Stimulated activated CD8-positive, alpha-beta memory T cell treated with anti-CD3 and anti-CD28 coated beads, Interleukin-12 subunit alpha, Interleukin-12 subunit beta, amount 100 ng/mL, for 1 hour (primary cell): ENCODE measurements at places on chromosomes 2 and 18.

DNA sequence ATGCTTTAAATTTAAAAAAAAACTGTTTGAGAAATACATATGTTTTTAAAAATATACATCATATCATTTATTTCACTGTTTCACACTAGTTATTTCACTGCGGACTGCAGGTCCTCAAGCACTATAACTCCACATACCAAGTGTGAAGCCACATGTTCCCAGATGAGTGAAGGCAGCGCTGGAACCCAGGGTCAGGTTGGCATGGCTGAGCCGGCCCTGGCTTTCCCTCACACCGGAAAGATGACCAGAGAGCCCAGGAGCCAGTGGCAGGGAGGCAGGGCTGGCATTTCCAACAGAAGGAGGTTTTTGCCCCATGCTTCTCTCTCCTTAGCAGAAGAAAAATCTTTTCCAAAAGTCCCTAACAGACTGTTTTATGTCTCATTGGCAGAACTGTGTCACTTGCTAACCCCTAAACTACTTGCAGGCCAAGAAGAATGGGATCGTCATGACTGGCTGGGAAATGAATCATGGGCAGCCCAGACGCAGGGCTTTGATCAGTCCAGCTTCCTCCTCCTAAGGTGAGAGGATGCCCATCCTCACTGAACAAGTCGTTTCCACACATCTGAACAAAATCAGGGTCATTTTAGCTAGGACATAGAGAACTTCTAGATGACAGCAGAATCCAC is 287.6 kb upstream of the HNRNPA3 start:
- no peak for DNase-seq

DNA sequence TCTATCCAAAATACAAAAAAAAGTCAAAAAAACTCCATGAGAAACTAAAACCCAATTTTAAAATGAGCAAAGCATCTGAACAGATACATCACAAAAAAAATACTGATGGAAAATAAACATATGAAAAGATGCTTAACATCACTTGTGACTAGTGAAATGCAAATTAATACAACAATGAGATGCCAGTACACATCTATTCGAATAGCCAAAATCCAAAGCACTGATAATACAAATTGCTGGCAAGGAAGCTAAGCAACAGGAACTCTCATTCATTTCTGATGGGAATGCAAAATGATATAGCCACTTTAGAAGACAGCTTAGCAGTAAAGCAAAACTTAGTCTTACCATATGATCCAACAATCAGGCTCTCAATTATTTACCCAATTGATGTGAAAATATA is 190.2 kb upstream of the FN1 start:
- no peak for DNase-seq

- no peak for DNase-seq
Observed at GRCh38 chr2:158144914-158145625, 43.4 kb downstream of the UPP2 start.

DNA sequence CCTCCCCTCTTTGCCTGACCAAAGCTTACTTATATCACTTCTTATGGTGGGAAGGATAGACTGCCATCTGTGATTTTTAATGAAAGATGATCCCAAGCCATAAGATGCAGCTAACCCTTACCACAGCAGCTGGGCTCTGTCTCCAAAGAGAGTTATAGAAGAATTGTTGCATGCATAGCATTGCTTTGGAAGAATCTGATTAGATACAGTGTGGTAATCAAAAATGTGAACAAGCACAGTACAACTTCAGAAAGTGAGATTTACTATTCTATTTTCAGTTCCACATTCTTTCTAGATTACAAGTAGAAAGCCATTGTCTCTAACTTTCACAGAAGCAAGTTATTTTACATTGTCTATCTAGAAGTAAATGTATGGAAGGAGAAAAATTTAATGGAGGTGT is 129.0 kb upstream of the ACVR2A start:
- no peak for DNase-seq

- DNase-seq: no peak
Observed at GRCh38 chr2:166485558-166486178, 8.4 kb downstream of the SCN7A start.

- DNase-seq: no peak
Observed at GRCh38 chr2:33208400-33208799, 261.6 kb downstream of the LTBP1 start.

- DNase-seq: no peak
Observed at GRCh38 chr2:213199871-213200270, 48.5 kb upstream of the IKZF2 start.

DNA sequence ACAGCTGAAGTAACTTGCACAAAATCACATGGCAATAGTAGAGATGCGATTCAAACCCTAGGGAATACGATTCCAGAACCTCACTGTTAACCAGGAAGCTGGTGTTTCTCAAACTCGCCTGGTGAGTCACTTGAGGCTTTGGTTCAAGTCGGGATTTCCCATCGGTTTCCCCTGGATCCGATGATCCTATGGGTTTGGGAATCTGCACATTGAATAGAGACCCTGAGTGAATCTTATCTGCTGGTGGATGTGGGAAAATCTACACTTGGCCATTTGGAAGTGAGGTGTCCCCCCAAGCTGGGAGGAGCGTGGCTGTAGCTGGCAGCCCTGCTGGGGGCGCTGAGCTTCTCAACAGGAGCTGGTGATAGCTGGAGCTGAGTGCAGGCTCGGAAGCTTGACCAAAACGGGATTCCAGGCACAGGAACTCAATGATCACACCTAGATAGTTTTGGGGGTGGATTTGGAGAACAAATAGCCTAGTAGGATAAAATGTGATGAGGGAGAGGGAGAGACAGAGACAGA is 135.4 kb downstream of the PRKCE start:
- DNase-seq: no peak

- no peak for DNase-seq
Observed at GRCh38 chr2:44821500-44821899, 120.0 kb upstream of the SIX3 start.

DNA sequence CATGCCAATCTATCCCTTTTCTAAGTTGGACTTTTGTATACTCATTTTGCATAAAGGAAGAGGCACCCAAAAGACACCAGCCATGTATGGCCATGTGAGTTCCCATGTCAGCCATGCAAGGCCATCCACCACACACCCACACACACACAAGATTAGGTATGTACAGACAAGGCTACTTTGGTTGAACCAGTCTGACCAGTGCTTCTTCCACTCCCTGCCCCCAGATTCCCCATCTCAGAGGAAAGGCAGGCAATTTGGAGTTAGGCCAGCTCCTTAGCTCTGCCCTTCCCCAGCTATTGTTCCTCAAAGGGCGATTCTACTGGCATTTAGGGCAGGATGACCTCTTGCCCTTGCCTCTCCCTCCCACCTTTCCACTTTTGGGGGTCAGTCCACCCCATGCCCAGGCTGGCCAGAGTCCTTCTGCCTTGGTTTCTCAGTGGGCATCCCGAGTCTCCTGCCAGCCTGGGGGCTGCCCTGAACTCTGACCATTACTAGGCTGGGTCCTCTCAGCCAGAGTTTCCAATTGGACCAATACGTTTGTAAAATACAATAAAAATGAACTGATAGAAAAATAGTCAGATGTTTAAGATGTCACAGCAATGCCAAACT is 101.1 kb downstream of the ZBTB7C start:
- no peak for DNase-seq

- no peak for DNase-seq
Observed at GRCh38 chr18:65938592-65939372, 188.0 kb downstream of the CDH7 start.

GRCh38 chr2:10390369-10390801 is 57.7 kb downstream of the ODC1 start:
- DNase-seq: no peak

- peak; percentile 9 for DNase-seq
Observed at GRCh38 chr2:72993147-72993932, 76.0 kb downstream of the EMX1 start.

DNA sequence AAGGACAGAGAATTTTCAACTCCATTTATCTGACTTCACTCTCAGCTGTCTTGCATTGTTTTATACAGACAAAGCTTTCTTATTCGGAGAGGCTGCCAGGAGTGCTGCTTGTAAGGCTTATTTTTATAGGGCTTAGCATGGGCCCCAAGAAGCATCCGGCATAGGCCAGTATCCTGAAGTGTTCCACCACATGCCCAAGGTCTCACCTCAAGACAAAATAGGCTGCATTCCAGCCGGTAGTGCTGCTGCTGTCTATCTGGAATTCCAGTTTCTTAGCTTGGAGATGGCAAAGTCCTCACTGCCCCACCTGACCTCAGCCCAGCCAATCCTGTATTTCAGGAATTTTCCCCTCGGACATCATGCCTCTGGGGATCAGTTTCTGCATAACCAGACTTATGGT is 47.6 kb upstream of the MCFD2 start:
- no peak for DNase-seq

- no peak for DNase-seq
Observed at GRCh38 chr2:159798376-159798725, 343 bp upstream of the CD302 start.

- no peak for DNase-seq
Observed at GRCh38 chr2:175805442-175806124, 196.5 kb downstream of the LNPK start.

- DNase-seq: no peak
Observed at GRCh38 chr2:75920859-75921551, 210.3 kb upstream of the GCFC2 start.

DNA sequence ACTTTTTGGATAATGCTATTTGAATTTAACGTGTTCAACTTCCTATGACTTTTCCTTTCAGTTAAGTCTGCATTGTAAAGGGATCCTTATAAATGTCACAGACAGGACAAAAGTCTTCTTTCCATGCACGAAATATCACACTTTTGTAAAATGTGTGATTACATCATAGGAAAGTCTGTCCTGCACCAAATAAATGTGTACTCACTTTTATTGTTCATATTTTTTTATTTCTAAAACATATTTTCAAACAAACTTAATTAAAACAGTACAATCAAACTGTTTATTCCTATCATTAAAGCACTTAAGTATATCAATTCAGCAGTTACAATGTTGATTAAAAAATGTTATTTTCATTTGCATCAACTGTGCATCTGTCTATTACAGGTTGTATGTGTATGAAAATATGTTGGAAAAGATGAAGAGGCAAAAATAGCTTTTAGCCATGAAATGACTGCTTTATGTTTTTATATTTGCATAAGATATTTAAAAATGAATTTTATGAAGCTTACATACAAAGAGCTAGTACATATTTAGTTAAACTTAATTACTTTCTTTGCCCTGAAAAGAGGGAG is 105.6 kb downstream of the CSRNP3 start:
- DNase-seq: no peak

GRCh38 chr2:25372405-25373268 is 30.9 kb upstream of the DNMT3A start:
- no peak for DNase-seq

- no peak for DNase-seq
Observed at GRCh38 chr18:53567929-53568574, 656.4 kb downstream of the MBD2 start.

- DNase-seq: no peak
Observed at GRCh38 chr2:29729401-29729800, 192.0 kb downstream of the ALK start.

- DNase-seq: no peak
Observed at GRCh38 chr2:181438261-181438660, 18.9 kb upstream of the ITGA4 start.

- DNase-seq: no peak
Observed at GRCh38 chr2:241391892-241392665, 36.0 kb downstream of the FARP2 start.

DNA sequence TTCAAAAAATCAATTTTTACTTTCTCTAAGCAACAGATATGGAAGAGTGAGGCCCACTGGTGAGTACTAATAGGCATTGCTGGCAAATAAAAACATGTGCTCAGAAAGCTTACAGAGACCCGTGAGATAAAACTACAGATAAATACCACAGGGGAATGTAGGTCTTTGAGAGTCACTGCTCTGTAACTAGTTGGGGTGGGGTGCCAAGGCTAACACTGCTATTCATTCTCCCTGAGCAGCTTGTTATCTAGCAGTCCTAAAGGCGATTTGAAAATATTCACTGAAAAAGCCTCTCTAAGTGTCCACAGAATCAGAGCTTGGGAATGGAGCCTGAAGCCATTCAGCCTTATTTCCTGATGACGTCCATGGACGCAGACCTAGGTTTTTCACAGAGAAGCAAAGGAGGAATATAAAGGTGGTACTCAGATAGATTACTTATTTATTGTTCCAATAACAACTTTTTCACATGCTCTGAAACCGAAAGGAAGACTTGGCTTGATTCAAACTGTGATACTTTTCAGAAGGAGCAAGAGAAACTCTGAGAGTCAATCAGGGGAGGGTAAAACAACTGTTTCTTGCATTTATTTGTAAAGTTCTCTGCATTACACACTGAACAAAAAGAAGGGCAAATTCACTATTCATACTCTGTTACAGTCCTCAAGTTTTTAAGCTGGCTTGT is 188.4 kb downstream of the PPP1R1C start:
- DNase-seq: no peak

GRCh38 chr2:1563084-1563857 is 150.0 kb downstream of the TPO start:
- DNase-seq: no peak

DNA sequence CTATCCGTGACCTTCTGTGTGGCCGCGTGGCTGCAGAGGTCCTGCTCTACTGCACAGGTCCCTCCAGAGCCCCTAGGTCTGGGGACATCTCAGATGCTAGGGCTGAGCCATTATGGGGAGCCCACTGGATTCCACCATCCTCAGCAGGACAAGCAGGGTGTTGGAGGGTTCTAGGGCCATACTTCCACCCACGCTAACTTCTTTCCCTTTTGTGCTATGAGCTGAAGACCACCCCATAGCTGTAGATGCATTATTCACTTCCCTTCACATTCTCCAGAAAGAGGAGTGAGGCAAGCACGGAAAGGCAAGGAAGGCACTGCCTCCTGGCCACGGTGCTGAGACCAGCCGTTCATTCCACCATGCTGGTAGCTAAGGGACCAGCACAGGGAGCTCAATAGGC is 149.5 kb upstream of the MYCN start:
- DNase-seq: no peak

- DNase-seq: no peak
Observed at GRCh38 chr2:70744397-70744796, 23.6 kb downstream of the ADD2 start.

GRCh38 chr2:45637440-45637839 is 14.0 kb upstream of the PRKCE start:
- DNase-seq: no peak

DNA sequence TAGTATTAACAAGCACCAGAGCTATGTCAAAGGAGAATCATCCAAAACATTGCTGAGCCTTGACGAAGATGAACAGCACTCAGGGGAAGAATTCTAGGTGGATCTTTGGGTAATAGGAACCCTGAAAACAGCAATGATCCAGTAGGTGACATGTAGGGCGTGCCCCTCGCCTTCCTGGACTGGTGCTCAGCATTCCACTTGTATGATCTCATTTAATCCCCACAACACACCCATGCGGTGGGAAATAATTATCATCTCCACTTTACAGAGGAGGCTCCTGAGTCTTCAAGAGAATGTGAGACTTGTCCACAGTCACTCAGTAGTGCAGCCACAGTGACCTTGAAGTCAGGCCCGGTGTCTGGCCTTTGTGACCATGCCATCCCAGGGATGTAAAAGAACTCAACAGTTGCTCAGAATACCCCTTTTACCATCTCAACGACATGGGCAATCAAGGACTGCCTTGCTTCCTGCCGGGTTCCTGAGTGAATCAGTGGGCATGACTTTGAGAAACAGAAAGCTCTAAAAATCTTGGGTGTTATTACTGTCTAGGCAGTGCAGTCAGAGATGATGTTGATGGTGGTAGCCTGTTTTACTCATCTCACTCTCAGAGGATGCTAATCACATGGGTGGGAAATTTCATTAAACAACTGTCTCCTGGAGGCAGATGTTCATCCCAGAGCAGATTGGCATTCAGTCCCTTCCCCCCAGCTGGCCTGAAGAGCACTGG is 161.6 kb downstream of the BCL11A start:
- DNase-seq: no peak

GRCh38 chr2:86065512-86065911 is 40.2 kb downstream of the POLR1A start:
- no peak for DNase-seq

- DNase-seq: no peak
Observed at GRCh38 chr18:21857871-21858270, 117.3 kb downstream of the MIB1 start.
